ENCODE measurements at places on chromosomes 1 and 21.

DNA sequence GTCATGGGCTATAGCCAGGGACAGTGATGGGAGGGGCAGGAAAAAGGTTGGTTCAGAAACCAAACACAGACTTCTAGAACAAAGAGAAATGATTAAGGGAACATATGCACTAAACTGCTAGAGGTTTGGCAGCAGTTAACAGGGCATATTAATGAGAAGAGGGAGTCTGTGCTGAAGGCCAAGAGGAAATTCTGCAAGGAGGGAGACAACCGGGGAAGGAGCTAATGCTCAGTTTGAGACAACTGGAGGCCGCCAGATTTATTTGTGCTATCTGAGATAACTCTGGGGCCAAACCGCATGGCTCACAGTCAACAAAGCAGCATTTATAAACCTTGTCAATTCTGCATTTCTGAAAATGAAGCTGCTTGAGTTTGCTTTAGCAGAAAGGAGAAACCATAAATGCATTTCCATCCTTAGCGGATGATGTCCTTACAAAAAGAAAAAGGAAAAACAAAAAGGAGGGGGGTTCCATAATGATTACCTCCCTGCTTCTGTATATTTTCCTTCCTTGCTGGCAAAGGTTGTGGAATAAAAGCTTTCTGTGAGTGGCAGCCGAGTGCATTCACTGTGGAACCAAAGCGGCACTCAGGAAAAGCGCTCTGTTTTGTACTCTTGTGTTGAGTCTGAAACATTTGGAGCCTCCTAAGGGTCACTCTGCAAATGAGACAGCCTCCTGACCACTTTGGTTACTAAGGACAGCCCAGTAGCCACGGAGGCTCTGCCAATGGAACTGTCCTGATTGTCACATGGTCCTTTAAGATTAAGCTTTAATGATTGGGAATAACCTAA lies 70.3 kb downstream of the SIM2 start:
- DNase-seq, result no peak

- no peak for DNase-seq
These were observed 77.4 kb downstream of the NDUFS5 start for GRCh38 chr1:39103328-39104157.

DNA sequence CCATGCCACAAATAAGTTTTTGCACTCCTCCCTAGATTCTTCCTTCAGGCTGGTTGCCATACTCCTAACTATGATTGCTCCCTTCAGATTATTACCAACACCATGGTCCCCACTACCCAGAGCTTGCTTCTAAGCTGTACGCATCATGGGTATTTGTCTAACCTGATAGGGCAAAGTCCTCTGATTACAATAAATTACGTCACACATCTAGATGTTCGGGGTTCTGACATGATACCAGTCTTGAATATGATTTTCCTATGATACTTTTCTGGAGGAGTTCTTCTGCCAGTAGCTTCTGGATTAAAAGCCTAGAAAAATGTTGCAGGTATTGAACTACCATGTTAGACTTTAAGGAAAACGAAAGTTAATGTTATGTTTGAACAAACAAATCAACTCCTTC lies 67.2 kb downstream of the NUF2 start:
- no peak for DNase-seq

GRCh38 chr1:51473331-51474115 lies 45.5 kb downstream of the EPS15 start:
- DNase-seq, result peak; percentile 40

GRCh38 chr1:159113596-159114433 lies 37.2 kb upstream of the AIM2 start:
- no peak for DNase-seq

GRCh38 chr1:15348648-15349047 lies 61.0 kb upstream of the EFHD2 start:
- DNase-seq, result no peak

DNA sequence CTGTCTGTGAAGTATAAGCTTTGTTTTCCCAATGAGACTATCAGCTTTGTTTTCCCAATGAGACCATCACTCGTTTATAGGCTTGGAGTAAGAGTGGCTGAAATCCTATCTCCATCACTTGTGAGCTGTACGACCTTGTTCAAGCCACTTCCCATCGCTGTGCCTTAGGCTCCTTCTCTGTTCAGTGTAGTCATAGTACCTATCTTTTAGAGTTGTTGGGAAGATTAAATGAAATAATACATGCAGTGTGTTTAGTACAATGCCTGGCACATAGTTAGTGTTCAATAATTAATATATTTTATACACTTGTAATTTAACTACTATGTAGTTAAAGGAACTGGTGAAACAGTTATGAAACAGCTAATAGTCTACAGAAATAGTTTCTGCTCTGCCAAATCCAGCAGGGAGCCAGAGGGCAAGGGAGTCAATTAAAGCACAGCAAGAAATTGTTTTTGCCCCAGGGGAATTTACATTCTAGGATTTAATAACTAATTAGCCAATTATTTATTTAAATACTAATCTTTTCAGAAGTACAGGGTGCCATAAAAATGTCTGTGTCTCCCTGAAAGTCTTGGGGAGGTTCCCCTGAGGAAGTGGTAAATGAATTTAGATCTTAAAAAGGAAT lies 139.3 kb upstream of the HMCN1 start:
- no peak for DNase-seq

DNA sequence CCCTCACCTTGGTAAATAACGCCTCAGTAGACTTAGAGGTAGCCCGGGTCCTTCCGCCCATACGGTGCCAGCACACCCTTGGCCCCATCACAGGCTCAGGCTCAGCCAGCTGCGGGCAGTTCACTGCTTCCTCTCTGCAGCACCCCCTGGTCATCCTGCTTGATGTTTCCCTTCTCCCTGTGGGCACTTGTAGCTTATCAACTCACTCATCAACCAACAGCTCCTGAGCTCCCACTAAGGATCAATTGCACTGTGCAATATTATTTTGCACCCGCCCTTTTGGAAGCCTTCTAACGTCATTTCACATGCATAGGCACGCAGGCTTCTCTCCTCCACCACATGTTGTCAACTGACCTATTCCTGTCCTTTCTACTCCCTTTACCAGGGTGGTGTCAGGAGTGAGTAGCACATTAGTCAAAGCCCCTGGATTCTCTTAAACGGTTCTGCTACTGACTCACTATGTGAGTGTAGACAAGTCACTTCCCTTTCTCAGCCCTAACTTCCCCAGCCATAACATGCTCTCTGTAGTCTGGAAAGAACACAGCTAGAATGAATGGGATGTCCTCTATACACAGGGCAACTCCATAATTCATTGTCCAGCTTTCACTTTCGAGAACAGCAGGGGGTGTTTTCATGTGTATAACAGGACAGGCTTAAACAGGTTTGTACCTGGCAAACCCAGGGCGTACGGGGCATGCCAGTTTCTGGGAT lies 47.1 kb upstream of the IRF2BP2 start:
- DNase-seq, result peak; percentile 100

GRCh38 chr1:111961016-111961415 lies 28.5 kb downstream of the KCND3 start:
- no peak for DNase-seq

DNA sequence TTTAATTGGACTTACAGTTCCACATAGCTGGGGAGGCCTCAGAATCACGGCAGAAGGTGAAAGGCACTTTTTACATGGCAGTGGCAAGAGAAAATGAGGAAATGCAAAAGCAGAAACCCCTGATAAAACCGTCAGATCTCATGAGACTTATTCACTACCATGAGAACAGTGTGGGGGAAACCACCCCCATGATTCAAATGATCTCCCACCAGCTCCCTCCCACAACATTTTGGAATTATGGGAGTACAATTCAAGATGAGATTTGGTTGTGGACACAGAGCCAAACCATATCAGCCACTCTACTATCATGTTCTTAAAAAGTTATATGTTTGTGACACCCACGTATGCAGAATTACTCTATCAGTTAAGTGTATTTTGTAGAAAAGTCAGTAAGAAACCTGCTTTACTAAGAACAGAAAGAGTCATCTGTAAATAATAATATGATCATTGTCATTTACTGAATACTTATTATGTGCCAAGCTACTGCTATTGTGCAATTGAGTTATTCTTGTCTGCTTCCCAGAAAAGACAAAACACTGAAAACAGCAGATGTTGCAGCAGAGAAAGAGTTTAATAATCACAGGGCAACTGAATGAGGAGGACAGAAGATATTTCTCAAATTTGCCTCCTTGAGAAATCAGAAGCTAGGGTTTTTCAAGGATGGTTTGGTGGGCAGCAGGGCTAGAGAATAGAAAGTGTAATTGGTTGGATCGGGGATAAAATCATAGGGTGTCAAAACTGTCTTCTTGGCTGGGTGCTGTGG lies 207.7 kb upstream of the FGGY start:
- DNase-seq, result no peak

DNA sequence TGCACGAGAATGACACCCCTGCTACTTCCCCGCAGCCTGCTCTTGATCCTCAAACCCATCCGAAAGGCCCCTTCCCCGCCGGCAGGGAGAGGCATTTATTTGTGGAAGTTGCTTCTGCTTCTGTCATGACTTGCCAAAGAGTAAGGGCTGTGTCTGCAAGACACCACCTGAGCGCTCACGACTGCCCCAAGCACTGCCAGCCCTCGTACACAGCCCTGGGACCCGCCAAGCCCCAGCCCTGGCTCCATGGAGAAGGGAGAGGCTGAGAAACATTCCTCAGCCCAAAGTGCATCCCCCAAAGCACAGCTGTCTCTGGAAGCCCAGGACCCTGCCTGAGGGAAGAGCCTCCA lies 6.3 kb upstream of the TPRG1L start:
- no peak for DNase-seq

GRCh38 chr1:11929849-11930248 lies 3.6 kb upstream of the KIAA2013 start:
- no peak for DNase-seq

GRCh38 chr1:8223526-8223925 lies 94.4 kb upstream of the SLC45A1 start:
- DNase-seq, result no peak

- no peak for DNase-seq
These were observed 64.5 kb downstream of the LRRC8C start for GRCh38 chr1:89697383-89697782.

- DNase-seq, result no peak
These were observed 99.6 kb downstream of the APP start for GRCh38 chr21:26070822-26071425.

- DNase-seq, result peak; percentile 23
These were observed 1.6 kb downstream of the C1orf21 start for GRCh38 chr1:184388319-184388889.

DNA sequence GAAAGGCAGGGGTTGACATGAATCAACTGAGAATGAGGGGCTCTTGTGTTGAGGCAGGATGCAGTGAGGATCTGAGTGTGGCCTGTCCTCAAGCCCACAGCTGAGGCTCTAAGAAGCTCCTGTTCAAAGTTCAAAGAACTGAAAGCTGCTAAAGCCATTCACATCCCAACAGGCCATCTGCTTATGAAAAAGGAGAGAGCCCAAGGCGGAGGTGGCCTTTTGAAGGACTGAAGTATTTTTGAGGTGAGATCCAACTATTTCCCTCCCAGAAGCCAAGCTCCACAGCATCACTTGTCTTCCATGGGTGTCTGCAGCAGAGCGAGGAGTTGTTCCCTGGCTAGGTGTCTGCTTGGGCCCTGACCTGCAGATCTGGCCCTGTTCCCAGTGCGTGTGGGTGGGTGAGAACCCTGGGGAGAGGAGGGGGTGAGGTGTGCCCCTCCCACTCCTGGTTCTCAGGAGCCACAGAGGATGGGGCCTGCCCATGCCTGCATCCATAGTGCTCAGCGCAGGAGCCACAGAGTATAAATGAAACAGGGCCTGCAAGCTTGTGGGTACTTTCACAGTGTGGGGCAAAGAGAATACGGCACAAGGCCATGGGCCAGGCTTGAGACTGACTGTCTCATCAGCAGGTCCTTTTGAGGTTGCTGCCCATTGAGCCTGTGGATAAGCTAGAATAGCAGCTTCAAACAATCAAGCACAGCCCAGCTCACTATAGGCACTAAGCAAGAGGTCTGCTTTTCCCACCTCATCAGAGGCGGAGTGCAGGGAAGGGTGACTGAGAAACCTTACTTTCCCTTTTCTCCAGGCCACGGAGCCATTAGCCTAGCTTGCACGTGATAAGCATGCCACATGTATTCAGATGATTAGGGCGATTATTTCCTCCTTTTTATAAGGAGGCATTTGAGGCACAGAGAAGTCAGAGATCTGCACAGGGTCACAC lies 15.7 kb downstream of the REG4 start:
- no peak for DNase-seq

- DNase-seq, result no peak
These were observed 170.2 kb downstream of the TNR start for GRCh38 chr1:175572932-175573868.

DNA sequence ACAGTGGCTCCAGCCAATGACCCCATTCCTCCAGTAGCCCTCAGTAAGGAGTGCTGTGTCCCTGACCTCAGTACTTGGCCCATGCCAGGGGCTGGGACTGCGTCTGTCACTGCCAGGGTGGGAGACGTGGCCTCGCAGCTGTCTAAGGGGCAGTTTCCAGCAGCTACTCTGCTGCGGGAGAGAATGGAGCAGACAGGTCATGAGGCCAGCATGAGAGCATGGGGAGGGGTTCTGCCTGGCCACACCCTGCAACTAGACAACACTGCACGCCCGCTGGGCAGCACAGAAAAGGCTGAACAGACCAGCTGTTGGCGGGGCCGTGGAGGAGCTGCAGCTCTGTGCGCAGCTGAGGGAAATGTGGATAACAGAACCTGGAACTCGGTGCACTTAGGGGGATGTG lies 91.6 kb upstream of the COL6A1 start:
- DNase-seq, result no peak

DNA sequence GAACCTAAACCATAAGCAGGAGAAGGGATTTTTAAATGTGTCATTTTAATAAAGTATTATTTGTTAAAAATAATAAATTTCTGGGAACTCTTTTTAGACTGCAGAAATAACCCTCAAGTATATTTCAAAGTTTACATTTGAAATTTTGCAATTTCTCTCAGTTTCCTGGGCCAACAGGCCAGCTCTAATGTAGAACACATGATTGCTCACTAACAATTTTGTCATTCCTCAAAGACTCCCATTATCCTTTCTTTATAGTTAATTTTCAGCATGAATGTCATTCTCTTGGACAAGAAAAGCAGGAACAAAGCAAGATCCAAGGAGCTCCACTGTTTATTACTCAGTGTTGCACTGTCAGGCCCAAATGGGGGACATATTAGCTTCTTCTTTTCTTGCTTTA lies 119.4 kb upstream of the VANGL1 start:
- no peak for DNase-seq

DNA sequence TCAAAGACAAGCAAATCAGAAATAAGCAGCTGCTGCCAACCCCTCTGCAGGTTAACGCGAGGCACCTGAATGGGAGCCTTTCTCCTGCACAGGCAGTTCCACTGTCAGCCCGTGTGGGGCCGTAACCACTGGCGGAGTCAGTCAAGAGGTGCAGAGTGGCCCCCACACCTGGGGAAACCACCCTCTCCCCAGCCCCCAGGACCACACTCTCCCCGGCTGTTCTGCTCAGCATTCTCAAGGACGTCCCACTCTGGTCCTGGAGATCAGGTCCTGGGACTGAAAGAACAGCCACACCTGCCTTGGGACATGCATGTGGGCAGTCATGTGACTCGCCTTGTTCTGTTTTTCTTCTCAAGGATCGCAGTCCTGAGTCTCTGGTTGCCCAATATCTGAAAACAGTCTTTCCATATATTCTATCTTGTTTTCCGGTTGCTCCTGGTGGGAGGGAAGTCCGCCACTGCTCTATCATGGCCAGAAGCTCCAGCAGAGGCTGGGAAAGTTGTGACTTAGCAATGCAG lies 252.5 kb downstream of the PTPRU start:
- DNase-seq, result no peak
